Esophagus squamous epithelium (tissue), 5 donors: ENCODE measurements at places on chromosomes 2 and 18.

- no peak for DNase-seq
Measured at GRCh38 chr18:45007531-45007930, 326.8 kb downstream of the SETBP1 start.

DNA sequence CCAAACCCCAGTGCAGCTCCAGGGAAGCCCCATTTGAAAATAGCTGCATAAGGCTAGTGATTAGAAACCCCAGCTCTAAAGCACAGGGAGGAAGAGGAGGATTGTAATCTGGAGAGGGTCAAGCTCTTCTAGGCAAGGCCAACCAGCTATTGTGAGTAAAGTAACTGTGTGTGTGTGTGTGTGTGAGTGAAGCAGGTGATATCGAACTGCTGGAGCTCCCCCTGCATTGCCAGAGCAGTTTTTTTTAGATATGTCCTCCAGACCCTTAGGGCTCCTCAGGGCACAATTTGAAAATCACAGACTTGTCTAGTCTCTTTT, 177.4 kb upstream of the NABP1 start:
- DNase-seq = no peak

DNA sequence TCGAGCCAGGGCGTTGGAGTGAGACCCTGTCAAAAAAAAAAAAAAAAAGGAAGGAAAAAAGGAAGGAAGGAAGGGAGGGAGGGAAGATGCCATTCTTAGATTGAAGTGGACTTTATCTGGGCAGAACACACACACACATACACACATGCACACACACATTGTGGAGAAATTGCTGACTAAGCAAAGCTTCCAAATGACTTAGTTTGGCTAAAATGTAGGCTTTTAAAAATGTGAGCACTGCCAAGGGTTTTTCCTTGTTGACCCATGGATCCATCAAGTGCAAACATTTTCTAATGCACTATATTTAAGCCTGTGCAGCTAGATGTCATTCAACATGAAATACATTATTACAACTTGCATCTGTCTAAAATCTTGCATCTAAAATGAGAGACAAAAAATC, 564 bp upstream of the TTR start:
- no peak for DNase-seq

DNA sequence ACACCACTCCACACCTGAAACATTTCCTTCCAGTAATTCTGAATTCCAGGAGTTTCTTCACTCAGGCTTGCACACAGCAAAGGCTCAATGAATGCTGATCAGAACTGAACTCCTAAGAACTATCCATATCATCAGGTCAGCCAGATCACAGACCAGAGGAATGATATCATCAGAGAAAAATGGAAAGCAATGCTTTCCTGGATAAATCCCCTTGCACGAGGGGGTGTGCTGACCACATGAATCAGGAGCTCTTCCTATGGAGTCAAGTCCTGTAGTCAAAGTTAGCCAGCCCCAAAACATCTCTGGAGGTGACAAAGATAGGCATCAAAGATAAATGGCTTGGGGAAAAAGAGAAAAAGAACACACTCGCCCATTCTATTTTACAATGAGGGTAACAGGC, 83.8 kb upstream of the ACVR2A start:
- DNase-seq = no peak

DNA sequence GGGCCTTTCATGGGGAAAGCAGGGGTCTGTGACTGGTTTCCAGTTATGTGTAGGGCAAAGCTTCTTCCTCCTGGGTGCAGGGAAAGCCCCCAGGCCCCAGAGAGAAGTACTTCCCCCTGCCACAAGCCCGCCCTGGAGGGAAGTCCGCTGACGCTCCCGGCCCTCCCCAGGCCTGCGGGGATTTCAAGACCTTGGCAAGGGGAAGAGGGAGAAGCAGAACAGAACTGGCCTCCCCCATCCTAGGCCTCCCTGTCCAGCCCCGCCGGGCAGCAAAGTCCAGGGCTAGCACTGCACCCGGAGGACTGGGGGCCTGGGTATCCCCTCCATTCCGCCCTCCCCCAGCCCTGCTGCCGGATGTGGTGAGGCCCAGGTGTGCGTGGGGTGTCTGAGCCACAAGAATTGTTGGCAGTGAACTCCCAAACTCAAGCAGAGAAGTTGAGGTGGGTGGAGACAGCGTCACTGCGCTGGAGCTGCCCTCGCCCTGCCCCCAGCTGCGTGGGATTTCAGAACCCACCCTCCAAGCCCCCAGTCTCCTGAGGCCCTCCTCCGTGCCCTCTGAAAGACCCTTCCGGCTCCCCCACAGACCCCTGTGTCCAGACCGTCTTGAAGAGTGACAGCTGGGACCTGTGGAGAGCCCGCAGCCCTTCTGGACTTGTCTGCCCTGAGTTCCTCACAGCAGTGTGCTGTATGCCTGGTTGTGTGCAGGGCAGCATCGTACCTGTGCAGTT, 1.1 kb upstream of the DUSP2 start:
- no peak for DNase-seq

GRCh38 chr2:41119489-41119888, 667.6 kb upstream of the SLC8A1 start:
- DNase-seq = no peak
